DMS53 (cell line): ENCODE measurements at places on chromosomes 5 and 9.
A peak's percentile ranks its signal among the peaks of the same experiment; 100 is the strongest.

GRCh38 chr9:127561491-127562278 lies 50.4 kb upstream of the STXBP1 start:
- DNase-seq, result no peak

- no peak for DNase-seq
These were observed 20.3 kb downstream of the PAIP2 start for GRCh38 chr5:139361835-139362429.

DNA sequence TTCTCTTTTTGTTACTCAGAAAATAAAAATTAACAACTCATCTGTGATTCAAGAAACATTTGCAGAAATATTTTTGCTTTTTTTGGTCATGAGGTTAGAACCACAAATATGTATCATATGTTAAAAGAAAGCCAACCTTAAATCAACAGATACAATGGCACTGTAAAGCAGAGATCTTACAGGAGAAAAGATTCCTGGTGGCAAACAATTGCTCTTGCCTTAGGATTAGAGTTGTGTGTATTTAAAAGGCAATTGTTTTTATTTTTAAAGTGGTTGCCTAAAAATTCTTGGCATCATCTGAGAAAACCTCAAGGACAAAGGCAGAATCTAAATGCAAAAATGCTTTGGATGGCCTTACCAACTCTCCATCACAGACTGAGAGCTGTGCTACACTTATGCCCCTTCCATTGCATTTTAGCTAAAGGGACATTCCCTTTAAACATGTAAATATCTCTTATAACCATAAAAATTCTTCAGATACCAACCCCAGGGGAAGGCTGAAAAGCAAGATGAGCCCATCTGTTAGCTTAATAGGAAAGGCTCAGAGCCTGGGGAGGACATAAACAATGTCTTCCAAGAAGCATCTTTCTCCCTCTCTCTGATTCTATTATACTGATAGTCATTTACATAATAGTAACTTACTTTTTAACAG lies 100.4 kb downstream of the FAM114A2 start:
- no peak for DNase-seq

- no peak for DNase-seq
These were observed 77.6 kb downstream of the ADAMTS2 start for GRCh38 chr5:179267671-179268083.

DNA sequence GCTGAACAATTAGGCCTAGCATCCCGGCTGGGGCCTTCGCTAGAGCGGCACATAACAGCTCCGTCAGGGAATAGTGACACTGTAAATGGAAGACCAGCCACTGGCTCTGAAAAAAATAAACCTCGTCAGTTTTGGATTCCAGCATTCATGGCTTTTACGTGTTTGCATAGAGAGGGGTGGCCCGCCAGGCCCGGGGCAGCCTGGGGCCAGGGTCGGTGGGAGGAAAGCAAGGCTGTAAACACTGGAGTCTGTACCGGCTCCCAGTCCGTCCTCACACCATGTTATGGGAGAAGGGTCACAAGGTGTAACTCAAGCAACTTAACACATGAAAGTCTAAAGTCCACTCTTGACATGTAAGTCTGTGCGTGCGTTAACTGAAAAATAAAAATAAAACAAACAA lies 11.2 kb downstream of the CCNI2 start:
- no peak for DNase-seq

GRCh38 chr5:179375236-179375685 lies 30.0 kb upstream of the ADAMTS2 start:
- no peak for DNase-seq

GRCh38 chr5:172178991-172179989 lies 8.7 kb downstream of the STK10 start:
- DNase-seq, result no peak

DNA sequence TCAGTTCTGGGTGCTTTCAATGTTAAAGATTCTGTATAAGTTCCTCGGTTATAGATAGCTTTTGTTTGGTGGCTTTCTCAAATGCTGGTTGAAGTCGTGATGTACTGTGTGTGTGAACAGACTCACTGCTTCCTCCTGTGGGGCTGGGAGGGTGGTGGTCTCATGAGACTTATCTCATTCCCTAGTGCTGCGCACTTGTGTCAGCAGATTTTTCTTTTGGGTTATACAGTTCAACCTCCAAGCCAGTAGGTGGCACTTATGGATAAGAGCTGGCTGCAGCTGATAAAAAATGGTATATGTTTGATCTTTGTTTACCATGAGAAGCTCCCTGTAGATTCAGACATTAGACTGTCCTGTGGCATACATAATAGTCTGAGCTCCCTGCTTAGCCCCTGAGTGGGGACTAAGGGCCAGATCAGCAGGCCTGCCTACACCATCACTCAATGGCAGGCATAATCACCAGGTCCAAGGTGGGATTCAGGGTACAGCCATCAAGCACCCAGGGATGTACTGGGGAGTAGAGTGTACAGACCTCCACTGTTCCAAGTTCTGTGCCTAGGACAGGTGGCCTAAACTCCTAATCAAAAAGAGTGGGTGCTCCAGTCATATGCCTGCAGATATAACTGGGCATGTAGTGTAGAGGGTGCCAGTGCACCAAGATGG lies 174.2 kb downstream of the OXCT1 start:
- peak; percentile 3 for DNase-seq

GRCh38 chr5:61461417-61461816 lies 129.4 kb downstream of the ZSWIM6 start:
- peak; percentile 61 for DNase-seq

DNA sequence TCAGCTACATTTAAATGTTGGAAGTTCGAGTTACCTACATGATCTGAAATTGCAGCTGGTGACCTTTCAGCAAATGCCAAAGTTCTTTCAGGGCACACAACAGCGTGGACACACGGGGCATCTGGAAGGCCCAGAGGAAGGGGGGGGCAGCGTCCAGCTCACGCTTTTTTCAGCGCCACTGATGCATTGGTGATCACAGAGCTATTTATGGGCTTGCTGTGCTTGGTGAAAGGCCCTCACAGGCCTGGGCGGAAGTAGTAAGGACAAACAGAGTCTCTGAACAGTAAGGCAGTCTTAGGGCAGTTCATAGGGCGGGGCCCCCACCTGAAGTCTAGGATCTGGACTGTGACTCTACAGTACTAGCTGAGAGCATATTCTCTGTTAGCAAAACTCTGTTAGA lies 6.6 kb upstream of the FBP2 start:
- no peak for DNase-seq

- DNase-seq, result no peak
These were observed 491.0 kb upstream of the CLINT1 start for GRCh38 chr5:158349987-158350386.

GRCh38 chr5:58241389-58241788 lies 218.5 kb downstream of the PLK2 start:
- peak; percentile 84 for DNase-seq

- no peak for DNase-seq
These were observed 9.6 kb downstream of the PIP5K1B start for GRCh38 chr9:68714416-68715180.

DNA sequence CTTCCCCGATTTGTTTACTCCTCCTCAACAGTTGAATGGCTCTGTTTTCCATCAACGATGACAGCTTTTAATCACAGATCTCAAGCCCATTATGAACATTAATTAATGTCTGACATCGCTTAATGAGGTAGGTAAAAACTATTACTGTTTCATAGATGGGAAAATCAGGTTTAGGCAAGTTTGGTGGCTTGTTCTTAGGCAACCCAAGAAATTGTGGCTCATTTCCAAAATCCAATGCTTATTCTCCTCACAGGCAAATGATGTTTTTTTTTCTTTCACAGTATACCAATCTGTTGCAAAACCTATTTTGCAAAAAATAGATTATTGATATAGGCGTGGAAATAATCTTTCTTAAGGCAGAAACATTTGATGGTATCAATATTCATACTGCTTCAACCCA lies 70.8 kb upstream of the CHD1 start:
- no peak for DNase-seq

GRCh38 chr9:22157828-22158227 lies 148.7 kb upstream of the CDKN2B start:
- no peak for DNase-seq

DNA sequence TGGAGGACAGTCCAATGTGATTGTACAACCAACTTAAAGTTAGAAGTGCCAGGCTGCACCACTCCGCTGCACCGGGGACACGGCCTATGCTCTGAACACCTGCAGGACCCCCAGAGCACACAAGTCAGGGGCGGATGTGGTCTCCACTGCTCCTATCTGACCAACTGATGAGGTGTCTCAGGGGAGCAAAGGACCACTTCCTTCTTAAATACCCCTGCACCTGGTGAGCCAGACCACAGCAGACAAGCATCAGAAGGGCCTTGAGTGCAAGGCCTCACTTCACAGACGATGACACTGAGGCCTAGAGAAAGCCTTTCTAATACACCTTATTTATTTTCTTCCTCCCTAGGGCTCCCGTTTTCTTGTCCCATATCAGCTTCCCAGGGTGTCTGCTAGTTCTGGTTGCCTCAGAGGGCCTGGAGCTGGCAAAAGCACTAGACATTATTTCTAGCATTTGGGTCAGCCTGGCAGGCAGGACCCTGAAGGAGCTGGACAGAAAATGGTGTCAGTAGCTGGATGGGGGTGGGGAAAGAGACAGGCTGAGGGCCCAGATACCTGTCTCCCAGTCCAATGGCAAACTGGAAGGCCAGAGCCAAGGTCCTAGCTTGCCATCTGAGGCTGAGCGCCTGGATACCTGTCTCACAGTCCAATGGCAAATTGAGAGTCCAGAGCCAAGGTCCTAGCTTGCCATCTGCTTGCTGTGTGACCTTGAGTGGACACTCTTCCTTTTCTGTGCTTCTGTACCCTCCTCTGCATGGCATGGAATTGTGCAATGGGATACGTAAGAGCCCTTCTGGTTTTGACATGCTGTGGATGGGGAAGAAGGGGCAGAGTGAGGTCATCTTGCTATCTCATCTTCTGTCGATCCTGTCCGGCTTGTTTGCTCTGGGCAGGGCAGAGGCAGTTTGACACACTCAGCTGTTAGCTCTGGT lies 9.0 kb downstream of the CCDC69 start:
- DNase-seq, result peak; percentile 29

DNA sequence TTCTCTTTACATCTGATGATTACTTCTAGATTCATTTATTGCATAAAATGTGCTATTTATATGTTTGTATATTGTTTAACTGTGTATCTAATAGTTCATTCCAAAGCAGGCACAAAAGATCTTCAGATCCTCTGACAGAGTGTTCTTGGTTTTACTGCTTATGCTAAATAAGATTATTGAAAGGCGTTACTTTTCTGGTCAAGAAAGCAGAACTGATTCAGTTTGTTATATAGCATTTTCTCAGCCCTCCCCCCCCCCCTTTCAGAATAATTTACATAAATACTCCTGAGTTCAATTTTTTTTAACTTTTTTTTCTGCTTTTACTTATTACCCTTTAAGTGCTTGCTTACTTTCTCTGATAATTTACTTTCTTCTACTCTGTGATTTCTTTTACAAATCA lies 15.4 kb downstream of the CDC42SE2 start:
- DNase-seq, result no peak

DNA sequence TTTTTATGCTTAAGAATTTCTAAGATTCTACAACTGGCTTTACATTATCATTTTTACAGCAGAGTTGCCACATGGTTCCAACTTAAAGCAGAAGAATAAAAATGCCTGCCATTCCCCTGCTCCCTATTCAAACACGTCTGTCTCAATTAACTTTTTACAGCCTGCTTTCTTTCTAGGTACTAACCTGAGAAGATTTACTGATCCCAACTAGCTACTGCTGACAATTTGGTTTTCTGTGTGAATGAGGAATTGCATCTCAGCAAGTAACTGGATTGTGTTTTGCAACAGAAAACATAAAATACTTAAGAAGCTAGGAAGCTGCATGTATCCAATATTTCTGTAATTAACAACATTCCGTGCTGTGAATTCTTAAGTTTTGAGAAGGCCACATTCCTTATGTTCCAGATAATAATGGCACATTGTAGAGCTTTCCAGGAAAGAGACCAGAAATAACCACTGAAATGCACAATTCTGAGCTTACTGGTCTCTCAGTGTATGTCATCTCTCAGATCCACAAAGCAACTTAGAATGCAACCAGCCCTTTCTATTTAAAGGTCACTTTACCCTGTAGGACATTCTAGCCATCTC lies 306.8 kb upstream of the NMUR2 start:
- DNase-seq, result no peak

GRCh38 chr5:75610201-75610600 lies 1.1 kb upstream of the ANKDD1B start:
- no peak for DNase-seq

GRCh38 chr5:114223866-114224265 lies 138.0 kb upstream of the KCNN2 start:
- DNase-seq, result peak; percentile 80

GRCh38 chr9:84322828-84323227 lies 17.7 kb downstream of the SLC28A3 start:
- DNase-seq, result no peak

- DNase-seq, result peak; percentile 43
These were observed 4.5 kb downstream of the SLC36A1 start for GRCh38 chr5:151451626-151452520.

GRCh38 chr5:172238334-172238733 lies 44.4 kb downstream of the EFCAB9 start:
- no peak for DNase-seq

DNA sequence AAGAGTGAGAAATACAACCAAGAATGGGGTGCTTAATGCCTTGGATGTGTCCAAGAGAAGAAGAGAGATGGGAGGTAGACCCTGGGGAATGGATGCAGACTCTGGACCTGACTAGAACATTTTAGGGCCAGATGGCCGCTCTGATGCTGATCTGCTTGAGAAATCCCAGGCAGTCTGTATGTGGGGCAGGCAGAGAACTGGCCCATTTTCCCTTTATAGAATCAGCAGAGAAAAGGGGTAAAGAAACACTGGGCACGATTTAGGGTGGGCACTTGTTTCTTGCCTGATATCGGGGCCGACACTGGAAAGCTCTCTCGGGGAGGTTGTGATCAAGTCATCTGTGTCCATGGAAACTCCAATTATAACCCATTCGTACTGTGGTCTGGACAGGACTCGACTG lies 118.5 kb upstream of the FSTL4 start:
- DNase-seq, result no peak

DNA sequence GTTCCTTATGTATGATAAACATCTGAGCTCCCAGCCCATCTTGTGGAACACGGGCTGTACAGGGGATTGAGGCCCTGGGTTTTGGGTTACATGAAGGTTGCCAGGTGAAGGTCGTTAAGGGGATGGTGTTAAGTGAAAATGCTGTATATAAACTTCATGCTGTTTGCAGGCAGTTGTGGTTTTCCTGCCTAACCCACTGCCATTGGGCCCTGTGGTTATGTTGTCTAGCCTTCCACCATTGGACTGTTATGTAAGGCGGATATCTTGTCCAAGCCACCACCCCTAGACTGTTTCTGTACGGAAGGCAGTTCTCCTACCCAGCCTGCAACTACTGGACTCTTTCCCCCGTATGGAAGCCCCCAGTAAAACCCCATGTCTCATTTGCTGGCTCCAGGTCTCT lies 246.1 kb downstream of the KIF4B start:
- DNase-seq, result no peak
